IPS DF 19.7 (cell line): ENCODE measurements at places on chromosomes 12 and 14.

- DNase-seq, result no peak
Measured at GRCh38 chr14:55092341-55092740, 36.7 kb upstream of the LGALS3 start.

DNA sequence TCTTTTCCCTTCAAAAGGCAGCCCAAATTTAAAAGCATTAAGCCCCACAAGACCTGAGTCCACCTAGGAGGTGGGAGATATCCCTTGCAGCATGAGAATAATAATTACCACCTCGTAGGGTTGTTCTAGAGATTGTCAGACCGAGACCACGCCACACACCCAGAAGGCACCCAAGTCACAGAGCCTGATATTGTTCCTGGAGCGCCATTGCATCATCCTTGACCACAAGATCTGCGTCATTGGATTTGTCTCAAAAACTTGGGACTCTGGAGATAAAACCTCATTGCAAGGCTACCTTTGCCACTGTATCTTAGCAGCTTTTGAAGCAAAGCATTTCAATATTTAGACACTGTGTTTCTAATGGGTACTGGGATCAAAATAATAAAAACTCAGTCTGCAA, 29.4 kb upstream of the PPP2R5C start:
- DNase-seq, result no peak

- DNase-seq, result no peak
Measured at GRCh38 chr14:50714450-50715073, 46.5 kb upstream of the SAV1 start.

- DNase-seq, result peak; percentile 40
Measured at GRCh38 chr14:100025111-100025510, 40.1 kb upstream of the EVL start.

DNA sequence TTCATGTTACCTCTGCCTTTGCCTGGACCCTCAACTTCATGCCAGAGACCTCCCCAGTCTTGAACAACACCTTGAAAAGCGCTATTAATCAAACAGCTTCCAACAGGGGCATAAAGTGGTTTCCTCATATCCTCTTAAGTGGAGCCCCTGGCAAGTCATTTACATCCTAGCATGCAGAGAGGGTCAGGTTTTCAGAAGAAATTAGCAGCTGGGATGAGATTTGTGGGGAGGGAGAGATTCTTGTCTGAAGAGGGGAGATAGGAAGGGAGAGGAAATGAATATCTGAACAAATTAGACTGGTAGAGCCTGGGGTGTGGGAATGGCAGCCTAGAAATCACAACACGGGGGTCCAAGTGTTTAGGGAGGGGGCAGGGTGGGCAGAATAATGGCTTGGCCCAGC, 45.6 kb downstream of the CALM1 start:
- DNase-seq, result no peak

DNA sequence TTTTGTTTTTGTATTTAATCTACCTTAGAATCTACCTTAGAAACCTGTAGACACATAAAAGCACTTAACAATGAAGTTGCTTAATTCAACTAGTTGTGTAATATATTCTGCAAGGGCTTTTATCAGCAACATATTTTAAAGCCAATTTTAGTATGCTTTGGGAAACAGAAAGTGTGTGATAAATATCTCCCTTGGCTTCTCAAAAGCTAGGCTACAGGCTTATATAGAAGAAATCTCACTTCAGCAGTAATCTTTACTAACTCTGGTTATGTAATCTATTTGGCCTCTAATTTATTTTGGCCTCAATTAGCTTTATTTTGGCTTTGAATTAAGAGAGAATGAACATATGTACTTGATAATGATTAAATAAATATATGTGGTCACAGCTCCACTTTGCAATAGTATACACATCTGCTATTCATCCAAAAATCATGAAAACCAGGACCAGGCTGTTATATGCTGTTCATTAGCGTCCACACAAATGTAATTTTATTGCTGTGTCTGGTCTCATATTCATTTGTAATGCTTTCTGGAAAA, 37.2 kb downstream of the LRP6 start:
- DNase-seq, result no peak

- DNase-seq, result no peak
Measured at GRCh38 chr14:91847693-91848092, 19.6 kb downstream of the TC2N start.

DNA sequence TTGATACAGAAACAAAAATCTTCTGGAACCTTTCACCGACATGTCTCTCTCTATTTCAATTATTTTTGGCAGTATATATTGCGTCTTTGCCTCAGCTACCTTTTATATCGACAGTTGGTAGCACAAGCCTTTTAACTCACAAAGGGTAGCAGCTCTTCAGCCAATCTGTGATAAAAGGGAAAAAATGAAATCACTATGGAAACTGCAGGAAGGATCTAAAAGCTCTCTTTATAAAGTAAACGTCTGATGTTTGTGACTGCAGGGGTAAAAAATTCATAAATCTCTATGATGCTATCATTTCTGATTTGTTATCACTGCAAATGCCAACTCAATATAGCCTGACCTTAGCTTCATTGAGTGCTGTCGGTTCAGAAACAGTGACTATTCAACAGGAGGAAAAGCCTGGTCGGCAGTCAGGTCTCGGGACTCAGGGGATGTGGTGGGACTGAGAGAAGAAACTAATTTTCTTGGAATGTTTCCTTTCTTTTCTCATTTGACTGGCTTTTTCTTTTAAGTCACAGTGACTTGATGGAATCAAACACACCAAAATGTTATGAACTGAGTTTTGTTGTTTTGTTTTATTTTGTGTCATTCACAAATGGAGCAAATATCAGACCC, 5.9 kb upstream of the RMST start:
- no peak for DNase-seq
